GM23248 (cell line): ENCODE measurements at places on chromosomes 13 and 19.

- DNase-seq, result no peak
These were observed 1525.9 kb upstream of the SLC10A2 start for GRCh38 chr13:104592127-104592526.

DNA sequence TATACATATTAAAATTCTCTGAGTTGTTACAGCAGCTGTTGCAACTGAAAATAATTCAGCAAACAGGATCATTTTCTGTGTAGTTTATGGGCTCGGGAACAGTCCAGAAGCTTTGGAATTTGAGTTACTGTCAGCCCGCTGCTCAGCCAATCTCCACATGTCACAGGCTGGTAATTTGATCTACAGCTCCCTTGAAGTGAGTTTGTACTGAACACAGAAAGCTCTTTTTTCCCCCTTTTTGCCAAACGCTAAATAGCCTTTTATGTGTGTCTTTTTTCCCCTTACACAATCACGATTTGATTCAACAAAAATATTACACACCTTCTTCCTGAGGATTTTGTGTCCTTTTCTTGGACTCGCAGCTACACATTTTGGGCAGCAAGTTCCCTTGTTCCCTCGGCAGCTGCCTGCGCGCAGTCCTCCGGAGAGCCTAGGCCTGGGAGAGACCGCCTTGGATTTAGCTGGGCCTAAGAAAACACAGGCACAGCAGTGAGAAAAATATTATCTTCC is 371.4 kb downstream of the KCNRG start:
- DNase-seq, result peak; percentile 10

DNA sequence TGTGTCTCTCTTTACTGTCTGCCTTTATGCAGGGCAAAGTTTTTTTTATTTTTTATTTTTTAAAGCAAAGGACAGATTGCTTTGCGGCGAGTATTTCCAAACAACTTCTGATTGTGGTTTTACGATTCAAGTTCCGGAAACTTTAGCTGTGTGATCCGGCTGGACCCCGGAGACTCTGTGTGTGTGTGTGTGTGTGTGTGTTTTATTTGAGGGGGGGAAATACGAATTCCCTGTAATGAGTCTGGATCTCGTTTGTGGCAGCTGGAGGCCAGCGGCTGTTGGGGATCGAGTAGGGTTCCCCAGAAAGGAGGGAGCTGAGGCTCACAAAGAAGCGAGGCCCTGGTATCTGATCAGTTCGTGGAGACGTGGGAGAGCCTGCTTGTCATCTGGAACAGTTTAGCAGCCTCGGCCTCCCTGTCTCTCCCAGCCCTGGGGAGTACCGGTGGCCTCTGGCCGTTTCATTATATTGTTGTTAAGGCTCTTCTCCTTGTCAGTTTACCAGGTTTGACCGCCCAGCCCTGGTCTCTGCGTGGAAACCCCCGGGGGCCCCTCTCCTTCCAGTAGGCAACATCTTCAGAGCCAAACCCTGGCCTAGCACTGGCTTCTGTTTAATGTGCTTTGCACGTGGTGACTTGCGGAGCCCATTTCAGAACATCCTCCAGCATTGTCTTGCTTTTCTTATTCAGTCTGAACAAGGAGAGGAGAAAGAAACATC is 1.3 kb downstream of the FARP1 start:
- DNase-seq, result peak; percentile 76

DNA sequence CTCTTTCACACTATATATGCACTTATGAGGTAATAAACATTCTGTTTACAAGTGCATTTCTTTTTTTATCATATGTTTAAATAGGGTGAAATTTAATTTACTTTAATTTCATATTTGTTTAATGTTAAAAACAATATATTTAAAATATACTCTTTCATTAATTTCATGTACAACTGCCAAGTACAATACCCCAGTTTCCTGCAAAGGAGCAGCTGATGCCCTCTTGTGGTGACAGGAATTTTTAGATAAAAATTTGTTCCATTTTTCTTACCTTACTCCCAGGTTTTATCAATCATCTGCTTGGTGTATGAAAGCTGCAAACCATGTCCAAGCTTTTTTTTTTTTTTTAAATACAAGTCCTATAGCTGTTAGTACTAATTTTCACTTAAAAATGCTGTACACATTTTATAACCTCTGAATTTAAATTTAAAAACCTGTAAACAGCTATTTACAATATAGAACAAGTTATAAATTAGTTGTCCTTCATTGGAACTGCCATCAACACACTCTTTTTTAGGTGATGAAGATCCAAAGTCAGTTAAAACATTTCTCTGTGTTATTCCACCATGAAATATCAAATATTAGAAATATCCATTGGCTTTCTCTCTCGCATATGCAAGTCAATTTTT is 4.9 kb downstream of the PCDH20 start:
- DNase-seq, result peak; percentile 32

DNA sequence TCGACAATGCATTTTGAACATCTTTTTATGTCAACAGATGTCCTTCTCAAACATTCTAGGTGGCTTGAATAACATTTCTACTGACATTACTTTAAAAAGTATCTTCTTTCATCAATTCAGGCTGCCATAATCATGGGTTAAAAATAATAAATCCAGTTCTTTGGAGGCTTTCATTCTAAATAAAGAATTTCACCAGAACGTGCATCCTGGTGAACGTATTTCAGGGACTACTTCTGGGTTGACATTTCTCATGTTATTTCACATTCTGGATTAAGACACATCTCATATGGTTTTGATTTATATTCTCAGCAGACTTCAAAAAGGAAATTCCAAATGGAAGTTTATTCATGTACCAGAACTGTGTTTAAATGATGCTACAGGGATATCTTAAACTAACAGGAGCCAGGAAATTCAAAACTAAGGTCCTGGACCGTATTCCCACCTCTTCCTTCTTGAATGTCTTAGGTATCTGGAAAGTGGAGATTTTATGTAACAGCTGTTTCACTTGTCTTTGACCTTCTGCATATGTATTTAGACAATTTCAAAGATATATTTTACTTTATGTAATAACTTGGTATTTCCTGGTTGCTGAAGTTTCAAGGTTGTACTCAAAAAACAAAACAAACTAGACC is 107.2 kb downstream of the STARD13 start:
- DNase-seq, result no peak

- DNase-seq, result no peak
These were observed 76.1 kb upstream of the POMP start for GRCh38 chr13:28582892-28583240.

DNA sequence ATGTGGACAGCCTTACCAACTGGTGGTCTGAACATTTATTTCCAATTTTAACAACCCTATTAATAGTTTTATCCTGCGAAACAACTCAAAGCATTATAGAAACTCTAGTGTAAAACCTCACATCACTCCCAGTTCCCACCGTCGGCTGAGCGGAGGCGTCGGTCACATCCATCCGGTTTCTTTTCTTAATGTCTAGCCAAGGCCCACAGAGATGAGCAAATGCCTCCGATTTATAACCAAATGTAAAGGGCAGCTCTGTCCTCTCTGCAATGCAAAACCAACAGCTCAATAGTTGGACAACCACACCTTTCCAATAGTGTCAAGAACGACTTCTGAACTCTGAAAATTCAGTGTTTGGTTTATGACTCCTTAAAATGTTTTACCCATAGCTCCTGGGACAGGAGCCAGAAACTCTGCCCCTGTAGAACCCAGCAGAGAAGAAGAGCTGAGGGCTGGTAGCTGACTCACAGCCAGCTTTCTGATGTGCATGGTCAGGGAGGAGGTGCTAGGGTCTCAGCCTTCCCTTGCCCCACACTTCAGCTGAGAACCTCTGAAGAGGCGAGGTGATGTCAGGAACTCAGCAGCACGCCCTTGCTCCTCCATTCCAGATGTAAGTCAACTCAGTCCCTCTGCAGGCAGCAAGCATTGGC is 90.2 kb upstream of the UQCRFS1 start:
- DNase-seq, result no peak

DNA sequence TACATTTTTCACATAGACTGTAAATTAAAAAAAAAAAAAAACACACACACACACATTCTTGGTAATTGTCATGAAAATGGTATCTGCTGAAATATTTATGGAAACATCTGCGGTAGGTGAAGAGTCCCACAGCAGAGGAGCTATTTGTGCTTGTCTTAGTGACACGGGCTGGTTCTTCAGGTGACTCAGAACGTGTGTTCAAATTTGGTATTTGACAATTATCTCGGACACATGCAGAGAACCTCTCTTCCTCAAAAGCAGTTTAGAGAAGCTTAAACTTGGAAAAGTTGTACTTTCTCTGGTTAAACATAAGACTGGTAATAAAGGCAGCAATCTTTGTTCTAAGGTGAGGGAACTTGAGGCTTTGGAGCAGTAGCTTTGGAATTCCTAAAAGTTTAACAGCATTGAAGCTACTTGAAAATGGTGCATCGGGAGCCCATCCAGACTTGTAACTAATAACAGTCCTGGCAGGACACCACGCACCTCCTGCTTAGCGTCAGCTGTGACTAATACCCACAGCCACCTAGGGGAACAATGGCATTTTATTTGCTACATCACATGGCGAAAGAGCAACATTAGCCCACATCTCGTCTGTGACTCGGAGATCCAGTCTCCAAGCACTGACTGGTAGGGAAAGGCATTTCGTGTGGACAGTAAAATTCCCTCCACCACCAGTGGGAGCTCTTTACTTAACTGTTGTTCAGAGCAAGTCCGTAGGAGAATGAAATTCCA is 1505.1 kb upstream of the SLC10A2 start:
- DNase-seq, result peak; percentile 57

DNA sequence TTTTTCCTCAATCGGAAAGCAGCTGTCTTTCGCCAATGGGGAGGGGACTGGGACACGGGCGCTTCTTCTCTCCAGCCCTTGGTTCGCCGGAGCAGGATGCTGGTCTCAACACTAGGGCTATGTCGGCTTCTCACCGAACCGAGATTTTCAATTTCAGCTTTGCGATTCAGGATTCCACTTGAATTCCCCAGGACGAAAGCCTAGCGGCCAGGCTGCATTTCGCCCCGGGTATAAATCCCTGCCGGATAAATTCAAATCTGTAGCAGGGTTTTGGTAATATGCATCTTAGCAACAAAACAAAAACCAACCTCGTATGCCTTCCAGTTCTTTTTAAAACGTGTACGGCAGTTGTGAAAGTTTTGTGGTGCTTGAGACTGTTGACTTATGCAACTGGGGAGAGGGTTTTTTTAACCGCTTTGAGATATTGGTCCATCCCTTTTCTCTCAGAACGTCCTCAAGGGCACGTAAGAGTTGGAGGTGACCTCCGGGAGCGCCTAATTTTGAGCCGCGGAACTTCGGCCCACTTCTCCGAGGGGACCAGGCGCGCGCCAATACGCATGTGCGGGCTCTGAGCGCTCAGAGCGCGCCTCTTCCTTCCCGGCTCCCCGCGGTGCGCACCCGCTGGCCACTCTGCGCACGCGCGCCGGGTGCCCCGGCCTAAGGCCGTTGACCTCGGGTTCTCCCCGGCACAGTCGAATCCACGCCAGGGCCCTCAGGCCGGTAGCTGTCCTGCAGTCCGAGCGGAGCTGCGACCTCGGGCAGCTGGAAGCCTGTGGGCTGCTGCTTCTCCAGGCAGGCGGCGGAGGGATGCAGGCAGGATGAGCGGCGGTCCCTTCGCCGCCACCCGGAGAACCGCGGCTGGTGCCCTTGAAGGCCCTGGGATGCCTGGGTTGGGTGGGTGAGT is 7.6 kb downstream of the POU4F1 start:
- DNase-seq, result no peak

GRCh38 chr13:27425158-27425917 is 919 bp downstream of the GTF3A start:
- peak; percentile 38 for DNase-seq

- DNase-seq, result no peak
These were observed 30.5 kb downstream of the PPP1R37 start for GRCh38 chr19:45123440-45123850.

GRCh38 chr19:18396471-18397241 is 766 bp downstream of the LRRC25 start:
- DNase-seq, result no peak

- peak; percentile 45 for DNase-seq
These were observed 220.7 kb upstream of the RXFP2 start for GRCh38 chr13:31518645-31519044.

DNA sequence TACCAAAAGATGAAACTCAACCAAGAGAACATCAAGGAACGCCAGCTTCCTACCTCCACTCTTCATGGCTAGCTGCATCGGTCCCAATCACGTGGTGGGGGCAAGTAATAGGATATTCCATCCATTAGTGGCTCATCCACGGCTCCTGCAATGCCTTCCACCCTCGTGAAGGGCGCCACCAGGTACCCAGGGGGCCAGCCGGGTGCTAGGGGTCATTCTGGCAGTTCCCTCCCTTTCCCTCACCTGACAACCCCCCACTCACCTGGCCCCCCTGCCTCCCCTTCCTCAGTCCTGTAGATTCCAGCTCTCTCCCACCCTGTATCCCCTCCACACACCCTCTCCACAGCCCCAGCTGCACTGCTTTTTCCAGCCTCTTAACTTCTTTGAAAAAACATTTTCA is 161.9 kb downstream of the URI1 start:
- no peak for DNase-seq

GRCh38 chr19:4232614-4233281 is 3.4 kb downstream of the EBI3 start:
- DNase-seq, result no peak

GRCh38 chr13:24053519-24054251 is 106.8 kb upstream of the SPATA13 start:
- DNase-seq, result peak; percentile 73

- no peak for DNase-seq
These were observed 1286.9 kb upstream of the PCDH20 start for GRCh38 chr13:62702502-62702901.

- no peak for DNase-seq
These were observed 4.5 kb downstream of the CCNA1 start for GRCh38 chr13:36436811-36437210.

DNA sequence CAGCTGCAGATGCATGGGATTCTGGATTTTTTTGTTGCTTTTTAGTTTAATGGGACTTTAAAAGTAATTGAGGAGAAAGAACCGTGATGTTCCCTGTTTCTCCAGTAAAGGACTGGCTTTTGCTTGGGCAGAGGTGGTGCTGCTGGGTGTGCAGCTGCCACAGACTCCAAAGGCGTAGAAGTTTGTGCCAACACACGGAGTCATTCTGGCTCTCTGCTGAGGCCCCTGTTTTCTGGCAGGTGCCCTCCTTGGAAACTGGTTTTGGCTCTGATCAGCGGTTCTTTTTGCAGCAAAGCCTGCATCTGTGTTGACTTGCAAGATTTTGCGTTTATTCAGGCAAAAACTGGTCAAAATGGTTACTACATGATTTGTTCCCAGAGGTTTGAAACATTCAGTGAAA is 16.0 kb upstream of the QTRT1 start:
- no peak for DNase-seq

GRCh38 chr13:45242070-45242469 is 41.2 kb upstream of the KCTD4 start:
- peak; percentile 62 for DNase-seq
